ENCODE measurements at places on chromosomes 12 and 14. TPM values are rescaled to one million over a fixed set of nuclear protein-coding genes. Genes with fewer than 3 reads are reported as not detected.

HEBP1 gene
- 12.9 TPM for total RNA-seq

FAM222A gene
- 0.08 TPM for total RNA-seq

OTX2 gene
- not detected for total RNA-seq

MNAT1 gene
- 11.9 TPM for total RNA-seq

ERBB3 gene
- 0.70 TPM for total RNA-seq

SLC10A1 gene
- total RNA-seq = not detected

CELA1 gene
- not detected for total RNA-seq

HOXC6 gene
- 0.35 TPM for total RNA-seq

FOXN3 gene
- total RNA-seq = 15.7 TPM

ARHGEF25 gene
- total RNA-seq = 23.8 TPM

EP400 gene
- 5.3 TPM for total RNA-seq

FITM1 gene
- 0.23 TPM for total RNA-seq

SMCO2 gene
- total RNA-seq = 0.08 TPM

SERPINA12 gene
- not detected for total RNA-seq

FOXM1 gene
- 3.8 TPM for total RNA-seq

KRT82 gene
- not detected for total RNA-seq
